ENCODE measurements at places on chromosomes 3 and 15.

DNA sequence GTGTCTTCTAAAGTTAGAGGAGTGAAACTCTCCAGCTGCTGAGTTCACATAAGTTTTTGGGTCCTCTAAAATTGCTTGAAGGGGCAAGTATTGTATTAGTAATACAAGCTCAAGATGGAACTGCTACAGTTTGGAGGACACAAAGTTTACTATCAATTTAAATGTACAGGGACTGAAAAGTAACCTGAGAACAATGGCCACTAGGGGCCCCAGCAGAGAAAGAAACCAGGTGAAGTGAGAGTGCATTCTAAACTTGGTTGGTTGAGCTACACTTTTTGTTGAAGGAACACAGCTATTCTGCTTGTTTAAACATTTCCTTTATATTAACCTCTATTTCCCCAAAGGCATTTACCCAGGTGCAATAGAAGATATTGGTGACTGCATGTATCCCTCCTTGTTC lies 755.5 kb downstream of the GBE1 start:
- H3K27me3 ChIP-seq, result no peaks in the 10 kb centered on the region
- no peaks in the 10 kb centered on the region for H3K4me1 ChIP-seq
- H3K27ac ChIP-seq, result no peak overlapping the region
- no peaks in the 10 kb centered on the region for H3K36me3 ChIP-seq
- no peak for DNase-seq
- no peak overlapping the region for H3K4me3 ChIP-seq

DNA sequence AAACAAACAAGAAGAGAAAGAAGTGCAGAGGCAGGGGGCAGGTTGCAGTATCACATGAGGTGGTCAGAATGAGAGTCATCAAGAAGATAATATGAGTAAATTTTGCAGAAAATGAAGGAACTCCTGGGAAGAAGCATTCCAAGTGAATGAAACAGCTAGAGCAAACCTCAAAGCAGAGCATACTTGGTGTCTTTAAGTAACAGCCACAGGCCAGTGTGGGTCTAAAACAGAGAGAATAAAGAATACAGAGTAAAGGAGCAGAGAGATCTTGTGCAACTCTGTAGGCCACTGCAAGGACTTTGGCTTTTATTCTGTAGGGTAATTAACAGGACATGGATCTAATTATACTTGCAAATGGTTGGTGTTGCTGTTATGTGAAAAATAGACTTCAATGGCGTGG lies 81.3 kb downstream of the STAC start:
- H3K36me3 ChIP-seq, result no peaks in the 10 kb centered on the region
- H3K27me3 ChIP-seq, result no peaks in the 10 kb centered on the region
- H3K4me3 ChIP-seq, result no peak overlapping the region
- DNase-seq, result no peak

DNA sequence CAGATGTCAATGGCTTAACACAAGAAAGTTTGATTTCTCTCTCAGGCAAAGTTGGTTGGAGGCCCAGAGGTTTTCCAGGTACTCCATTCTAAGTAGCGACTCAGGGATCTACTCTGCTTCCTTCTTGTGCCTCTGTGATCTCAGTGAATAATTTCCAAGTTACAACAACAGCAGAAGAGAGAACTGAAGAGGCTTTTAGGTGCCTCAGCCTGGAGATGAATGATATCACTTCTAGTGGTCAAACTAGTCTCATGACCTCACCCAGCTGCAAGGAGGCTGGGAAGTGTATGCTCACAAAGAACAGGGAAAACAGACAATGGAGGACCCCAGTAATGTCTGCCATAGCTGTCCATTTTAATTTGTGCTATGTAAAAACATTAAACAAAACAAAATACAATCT lies 4.6 kb upstream of the PRICKLE2 start:
- H3K27ac ChIP-seq, result no peak overlapping the region
- H3K4me3 ChIP-seq, result no peak overlapping the region
- no peak for DNase-seq
- no peaks in the 10 kb centered on the region for H3K27me3 ChIP-seq
- H3K4me1 ChIP-seq, result peaks cover 15% of the 10 kb centered on the region

DNA sequence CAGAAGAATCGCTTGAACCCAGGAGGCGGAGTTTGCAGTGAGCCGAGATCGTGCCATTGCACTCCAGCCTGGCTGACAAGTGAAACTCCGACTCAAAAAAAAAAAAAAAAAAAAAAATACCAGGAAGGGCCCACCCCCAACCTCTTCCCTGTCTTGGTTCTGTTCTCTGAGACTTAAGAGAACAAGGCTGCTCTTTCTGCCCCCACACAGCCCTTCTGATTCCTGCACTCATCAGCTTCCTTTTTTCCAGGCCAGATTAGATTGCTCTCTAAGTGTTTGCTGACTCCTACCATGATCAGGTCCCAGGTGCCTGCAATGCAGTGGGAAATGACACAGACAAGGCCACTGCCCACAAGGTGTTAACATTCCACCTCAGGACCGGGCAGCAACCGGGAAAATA lies 13.0 kb downstream of the TMEM44 start:
- H3K4me1 ChIP-seq, result peaks cover 5% of the 10 kb centered on the region
- peaks cover 19% of the 10 kb centered on the region for H3K36me3 ChIP-seq
- DNase-seq, result no peak
- no peaks in the 10 kb centered on the region for H3K27me3 ChIP-seq

DNA sequence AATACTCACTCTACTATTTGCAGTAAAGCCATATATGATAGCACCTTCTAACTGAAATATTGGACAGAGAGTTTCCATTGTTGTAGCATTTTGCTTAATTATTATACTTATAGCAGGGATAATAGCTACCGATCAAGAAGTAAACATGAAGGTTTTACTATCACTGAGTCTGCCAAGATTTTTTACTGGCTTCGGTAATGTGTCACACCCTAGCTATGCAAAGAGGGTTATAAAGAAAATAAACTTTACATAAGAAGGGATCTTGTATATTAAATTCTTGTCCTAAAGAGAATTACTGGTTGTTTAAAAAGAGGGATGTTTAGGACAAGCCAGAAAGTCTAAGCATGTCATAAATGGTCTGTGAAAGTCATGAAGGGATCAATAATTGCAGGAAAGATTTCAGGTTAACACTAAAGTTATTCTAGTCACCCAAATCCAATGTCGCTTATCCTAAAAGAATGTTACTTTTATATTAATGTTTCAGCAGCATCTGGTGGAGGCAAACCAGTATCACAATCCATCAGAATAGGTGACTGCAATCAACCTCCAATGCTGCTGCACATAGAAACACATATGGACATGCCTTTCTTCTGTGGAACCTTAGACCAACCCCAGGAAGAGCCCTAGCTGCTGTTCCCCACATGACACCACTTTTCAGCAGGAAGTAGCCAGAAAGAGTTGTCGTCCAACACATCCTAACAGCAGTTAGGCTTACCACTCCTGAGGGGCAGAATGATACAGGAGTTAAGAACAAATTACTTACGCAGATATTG lies 62.7 kb upstream of the GK5 start:
- no peak overlapping the region for H3K27ac ChIP-seq
- no peaks in the 10 kb centered on the region for H3K27me3 ChIP-seq
- DNase-seq, result no peak
- H3K4me3 ChIP-seq, result no peak overlapping the region
- peaks cover 4% of the 10 kb centered on the region for H3K4me1 ChIP-seq
- H3K36me3 ChIP-seq, result no peaks in the 10 kb centered on the region

DNA sequence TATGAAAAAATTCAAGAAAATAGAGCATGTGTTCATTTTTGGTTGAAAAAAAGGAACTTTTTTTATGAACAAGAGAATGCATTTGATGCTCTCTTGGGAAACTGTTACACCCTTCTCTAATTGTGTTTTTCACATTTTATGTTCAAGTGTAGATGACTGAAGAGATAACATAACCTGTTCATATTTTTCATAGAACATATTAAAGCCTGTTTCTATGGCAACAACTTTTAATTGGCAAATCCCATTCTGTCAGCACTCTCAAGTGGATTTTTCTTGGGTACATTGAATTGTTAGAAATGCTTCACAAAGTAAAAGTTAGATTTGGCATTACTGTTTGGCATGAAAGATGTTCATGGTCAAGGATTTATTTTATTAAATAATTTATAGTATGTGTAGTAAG lies 117.5 kb downstream of the MBNL1 start:
- no peak overlapping the region for H3K4me3 ChIP-seq
- H3K4me1 ChIP-seq, result peaks cover 100% of the 10 kb centered on the region
- no peak for DNase-seq
- no peaks in the 10 kb centered on the region for H3K36me3 ChIP-seq

DNA sequence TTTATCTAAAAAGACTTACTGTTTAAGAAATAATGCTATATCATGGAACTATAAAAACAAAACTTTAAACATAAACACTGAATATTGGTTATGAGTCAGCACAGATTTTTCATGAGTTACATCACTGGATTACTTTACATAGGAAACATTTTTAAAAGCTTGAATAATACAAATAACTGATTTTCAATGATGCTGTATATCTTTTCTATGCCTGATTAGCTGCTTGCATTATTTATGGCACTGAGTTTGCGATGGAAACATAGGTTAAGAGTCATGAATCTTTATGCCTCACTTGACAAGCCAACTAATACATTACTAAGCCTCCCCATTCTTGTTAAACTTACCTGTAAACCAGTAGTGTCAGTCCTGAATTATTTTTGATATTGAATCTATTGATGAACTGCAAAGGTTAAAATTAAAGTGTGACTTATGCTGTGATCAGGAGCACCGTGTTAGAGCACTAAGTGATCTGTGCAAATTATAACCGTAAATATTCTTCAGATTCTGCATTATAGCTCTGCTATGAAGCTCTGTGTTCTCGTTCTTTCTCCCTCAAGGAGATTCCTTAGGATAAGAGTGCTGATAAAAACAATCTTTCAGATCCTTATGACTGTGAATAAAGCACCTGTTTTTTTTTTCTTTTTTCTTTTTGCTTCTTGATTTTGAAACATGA lies 437.3 kb upstream of the BCHE start:
- no peaks in the 10 kb centered on the region for H3K36me3 ChIP-seq
- H3K4me1 ChIP-seq, result no peaks in the 10 kb centered on the region
- H3K27me3 ChIP-seq, result no peaks in the 10 kb centered on the region
- H3K4me3 ChIP-seq, result no peak overlapping the region
- H3K27ac ChIP-seq, result no peak overlapping the region

DNA sequence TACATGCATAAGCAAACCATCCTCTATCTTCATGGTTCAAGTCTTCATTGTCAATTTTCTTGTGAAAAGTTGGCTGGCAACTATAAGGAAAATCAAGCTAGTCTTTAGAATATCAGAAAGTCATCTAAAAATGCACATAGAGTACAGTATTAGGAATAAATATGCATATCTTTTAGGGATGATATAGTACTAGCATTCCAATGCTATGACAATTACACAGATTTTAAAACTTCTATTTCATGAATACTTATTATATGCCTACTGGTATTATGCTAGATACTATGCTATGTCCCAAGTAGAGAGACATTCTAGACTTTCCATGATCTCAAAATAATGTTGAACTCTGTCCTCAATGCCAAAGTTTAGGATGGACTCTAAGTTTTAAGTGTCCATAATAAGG lies 81.3 kb upstream of the NAALADL2 start:
- no peak for DNase-seq
- peaks cover 6% of the 10 kb centered on the region for H3K4me1 ChIP-seq
- no peaks in the 10 kb centered on the region for H3K27me3 ChIP-seq
- no peak overlapping the region for H3K4me3 ChIP-seq
- no peak overlapping the region for H3K27ac ChIP-seq
- no peaks in the 10 kb centered on the region for H3K36me3 ChIP-seq

- no peaks in the 10 kb centered on the region for H3K36me3 ChIP-seq
- no peak for DNase-seq
- H3K4me1 ChIP-seq, result peaks cover 12% of the 10 kb centered on the region
- H3K4me3 ChIP-seq, result no peak overlapping the region
- H3K27ac ChIP-seq, result no peak overlapping the region
- no peaks in the 10 kb centered on the region for H3K27me3 ChIP-seq
Measured at GRCh38 chr3:58485801-58486435, 6.0 kb upstream of the KCTD6 start.

DNA sequence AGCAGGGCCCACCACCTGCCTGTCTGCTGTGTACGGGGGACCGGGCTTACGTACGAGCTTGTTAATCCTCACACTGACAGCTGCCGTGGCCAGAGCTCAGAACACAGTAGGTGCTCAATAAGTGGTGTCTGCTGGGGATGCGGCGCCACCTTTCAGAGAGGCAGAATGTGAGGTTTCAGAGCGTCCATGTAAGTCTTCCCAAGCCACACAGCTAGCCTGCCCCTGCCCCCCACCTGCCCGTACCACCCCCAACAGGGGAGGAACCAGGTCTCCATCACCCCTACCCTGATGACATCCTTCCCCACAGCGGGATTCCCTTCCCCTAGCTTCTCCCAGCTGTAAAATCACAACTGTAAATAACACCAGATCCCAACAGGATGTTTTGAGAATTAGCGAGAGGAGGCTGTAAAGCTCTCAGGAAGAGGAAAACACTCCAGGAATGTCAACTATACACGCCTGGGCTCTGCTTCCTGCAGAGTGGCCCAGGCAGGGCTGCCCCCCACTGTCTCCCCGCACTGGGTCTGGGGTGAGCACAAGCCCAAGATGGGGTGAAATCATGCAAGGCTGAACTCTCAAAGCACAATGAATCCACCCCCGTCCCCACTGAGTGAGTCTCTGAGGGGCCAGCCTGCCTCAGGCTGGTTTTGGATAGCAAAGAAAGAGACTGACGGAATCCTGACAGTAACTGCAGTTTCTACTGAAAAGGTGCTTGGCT lies 250.1 kb upstream of the LYSMD4 start:
- DNase-seq, result no peak
- H3K27ac ChIP-seq, result no peak overlapping the region
- H3K4me3 ChIP-seq, result no peak overlapping the region
- H3K27me3 ChIP-seq, result no peaks in the 10 kb centered on the region
- no peaks in the 10 kb centered on the region for H3K4me1 ChIP-seq

DNA sequence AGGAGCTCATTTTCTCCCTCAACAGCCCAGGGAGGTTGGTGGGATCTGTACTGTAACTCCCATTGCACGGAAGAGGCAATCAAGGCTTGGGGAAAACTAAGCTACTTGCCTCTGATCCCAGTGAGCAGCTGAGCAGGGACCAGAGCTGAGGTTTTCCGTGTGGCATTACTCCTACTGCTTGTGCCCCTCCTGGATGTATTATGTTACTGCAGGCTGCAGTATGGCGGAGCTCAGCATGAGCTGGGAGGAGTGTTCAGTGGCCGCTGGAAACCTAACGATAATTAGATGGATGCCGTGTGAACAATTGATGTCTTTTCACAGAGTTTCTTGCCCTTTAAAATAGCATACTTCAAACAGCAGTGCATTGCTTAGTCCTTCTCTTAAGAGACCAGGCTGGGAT lies 2.0 kb upstream of the TPRG1 start:
- no peak overlapping the region for H3K4me3 ChIP-seq
- DNase-seq, result no peak
- H3K27ac ChIP-seq, result no peak overlapping the region

Measured in stomach (tissue), 19 donors.